ENCODE measurements at places on chromosomes 12 and 14. TPM values are rescaled to one million over a fixed set of nuclear protein-coding genes. Genes with fewer than 3 reads are reported as not detected.

DNA sequence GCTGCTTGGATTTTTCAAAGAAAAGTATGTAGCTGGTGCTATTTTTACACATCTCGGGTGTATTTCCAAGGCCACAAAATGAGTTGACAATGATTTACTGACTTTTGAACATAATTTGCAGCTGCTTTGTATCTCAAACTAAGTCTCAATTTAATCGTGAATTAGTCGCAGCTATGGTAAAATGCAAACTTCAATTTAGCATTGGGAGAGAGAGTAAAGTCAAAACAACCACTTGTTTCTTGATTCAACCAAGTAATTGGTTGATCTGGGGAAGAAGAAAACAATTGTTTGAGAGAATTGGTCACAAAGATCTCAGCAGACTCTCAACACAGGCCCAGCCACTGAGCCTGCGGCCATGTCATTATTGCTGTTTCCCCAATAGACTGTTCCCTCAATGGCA is 75.0 kb upstream of the DYRK2 start:
- DNase-seq = no peak
- no peak overlapping the region for H3K4me3 ChIP-seq
- H3K4me1 ChIP-seq = no peaks in the 10 kb centered on the region
- H3K27ac ChIP-seq = no peak overlapping the region

DNA sequence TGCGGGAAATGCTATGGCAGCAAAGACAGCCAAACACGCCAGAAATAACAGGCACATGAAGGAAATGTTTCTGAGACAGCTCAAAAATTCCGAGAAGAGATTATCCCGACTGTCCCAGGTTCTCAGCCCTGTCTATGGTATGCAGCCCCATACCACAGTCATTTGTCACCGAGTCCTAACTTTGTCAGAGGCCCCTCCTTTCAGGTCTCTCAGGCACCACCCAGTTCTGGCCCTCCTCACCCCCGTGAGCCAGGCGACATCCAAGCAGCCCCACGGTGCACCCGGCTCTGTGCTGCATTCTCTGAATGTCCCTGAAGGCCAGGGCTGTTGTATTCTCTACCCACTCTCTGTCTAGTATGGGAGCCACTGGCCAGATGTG is 24.0 kb downstream of the SSH1 start:
- H3K36me3 ChIP-seq = peaks cover 64% of the 10 kb centered on the region
- DNase-seq = no peak
- no peak overlapping the region for H3K4me3 ChIP-seq
- H3K27ac ChIP-seq = peak overlapping the region; percentile 77
- H3K4me1 ChIP-seq = peaks cover 8% of the 10 kb centered on the region

DNA sequence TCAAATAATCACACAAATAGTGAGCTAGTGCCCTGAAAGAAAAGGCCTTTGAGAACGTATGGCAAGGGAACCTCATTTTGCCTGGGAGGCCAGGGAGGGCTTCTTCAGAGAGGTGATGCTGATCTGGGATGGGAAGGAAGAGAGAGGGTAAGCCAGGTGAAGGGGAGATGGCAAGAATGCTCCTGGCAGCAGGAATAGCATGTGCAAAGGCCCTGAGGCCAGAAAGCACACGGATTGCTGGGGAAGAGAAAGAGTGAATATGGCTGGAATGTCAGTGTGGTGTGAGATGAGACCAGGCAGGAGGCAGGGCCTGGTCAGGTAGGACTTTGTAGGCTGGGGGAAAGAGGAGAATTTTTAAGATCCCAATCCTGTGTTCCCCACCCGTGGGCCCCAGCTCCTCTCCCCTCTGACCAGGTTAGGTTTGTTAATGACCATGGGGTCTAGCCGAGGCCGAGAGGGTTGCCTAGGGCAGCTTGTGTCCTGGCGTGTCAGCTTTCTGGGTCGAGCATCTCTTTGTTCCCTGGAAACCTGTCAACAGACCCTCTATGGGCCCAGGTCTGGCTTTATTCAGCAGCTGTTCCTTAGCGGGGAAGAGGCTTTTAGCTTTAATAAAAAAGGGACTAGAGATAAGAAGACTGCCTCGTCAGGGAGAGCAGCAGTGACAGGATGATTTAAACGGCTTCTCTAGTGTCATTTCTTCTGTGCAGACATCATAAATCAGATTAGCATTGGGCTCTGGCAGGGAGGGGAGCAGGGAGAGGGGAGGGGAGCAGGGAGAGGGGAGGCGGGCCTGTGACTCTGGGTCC is 123.4 kb downstream of the ADCK1 start:
- no peaks in the 10 kb centered on the region for H3K27me3 ChIP-seq
- H3K4me3 ChIP-seq = no peak overlapping the region
- no peak for DNase-seq

GRCh38 chr14:65949711-65950516 is 536.3 kb upstream of the CCDC196 start:
- peak; percentile 17 for DNase-seq
- H3K4me1 ChIP-seq = no peaks in the 10 kb centered on the region
- H3K27ac ChIP-seq = no peak overlapping the region
- no peak overlapping the region for H3K4me3 ChIP-seq

- H3K27me3 ChIP-seq = no peaks in the 10 kb centered on the region
- H3K4me1 ChIP-seq = no peaks in the 10 kb centered on the region
- DNase-seq = no peak
- H3K36me3 ChIP-seq = no peaks in the 10 kb centered on the region
Observed at GRCh38 chr12:18683327-18684013, 54.3 kb downstream of the PLCZ1 start.

- H3K36me3 ChIP-seq = no peaks in the 10 kb centered on the region
- no peak overlapping the region for H3K27ac ChIP-seq
- no peak for DNase-seq
- no peak overlapping the region for H3K4me3 ChIP-seq
- no peaks in the 10 kb centered on the region for H3K27me3 ChIP-seq
Observed at GRCh38 chr12:57386187-57386720, 44.6 kb downstream of the R3HDM2 start.

DNA sequence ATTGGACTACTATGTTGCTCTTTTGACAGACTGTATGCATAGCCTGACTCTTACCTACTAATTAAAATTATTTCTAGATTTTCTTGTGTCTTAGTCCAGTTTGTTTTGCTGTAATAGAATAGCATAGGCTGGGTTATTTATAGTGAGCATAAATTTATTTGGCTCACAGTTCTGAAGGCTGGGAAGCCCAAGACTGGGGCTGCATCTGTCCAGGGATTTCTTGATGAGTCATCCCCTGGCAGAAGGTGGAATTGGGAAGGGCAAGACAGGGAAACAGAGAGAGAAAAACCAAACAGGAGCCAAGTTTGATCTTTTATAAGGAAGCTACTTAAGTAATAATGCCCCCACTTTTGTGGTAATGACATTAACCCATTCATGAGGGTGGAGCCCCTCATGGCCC is 759.2 kb upstream of the LRFN5 start:
- H3K27me3 ChIP-seq = no peaks in the 10 kb centered on the region
- no peak overlapping the region for H3K4me3 ChIP-seq
- no peaks in the 10 kb centered on the region for H3K36me3 ChIP-seq
- DNase-seq = no peak

- H3K36me3 ChIP-seq = no peaks in the 10 kb centered on the region
- H3K4me1 ChIP-seq = no peaks in the 10 kb centered on the region
- H3K27me3 ChIP-seq = no peaks in the 10 kb centered on the region
- H3K27ac ChIP-seq = no peak overlapping the region
- no peak for DNase-seq
Observed at GRCh38 chr12:87870493-87871460, 158.4 kb downstream of the C12orf50 start.

DNA sequence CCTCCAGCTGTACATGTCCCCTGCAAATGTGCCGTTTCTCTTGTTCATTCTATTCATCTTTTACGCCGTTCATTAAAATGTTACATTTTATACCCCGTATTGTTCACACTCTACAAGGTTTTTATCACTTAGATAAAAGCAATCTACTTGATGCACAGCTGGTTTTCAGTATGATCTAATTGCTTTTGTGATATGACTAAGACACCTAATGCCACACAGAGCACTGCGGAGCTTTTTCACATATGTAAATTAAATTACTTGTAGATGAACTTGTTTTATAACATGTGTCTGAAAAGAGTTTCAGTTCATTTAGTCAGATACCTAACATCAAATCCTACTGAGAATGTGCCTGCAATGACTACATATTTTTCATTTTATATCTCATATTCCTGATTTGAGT is 40.9 kb upstream of the RERGL start:
- H3K36me3 ChIP-seq = no peaks in the 10 kb centered on the region
- H3K27me3 ChIP-seq = no peaks in the 10 kb centered on the region
- no peak for DNase-seq
- no peaks in the 10 kb centered on the region for H3K4me1 ChIP-seq
- no peak overlapping the region for H3K27ac ChIP-seq
- no peak overlapping the region for H3K4me3 ChIP-seq

GRCh38 chr12:114975640-114976310 is 291.8 kb upstream of the TBX3 start:
- no peaks in the 10 kb centered on the region for H3K36me3 ChIP-seq
- no peak overlapping the region for H3K27ac ChIP-seq
- DNase-seq = no peak
- H3K4me3 ChIP-seq = no peak overlapping the region
- H3K4me1 ChIP-seq = no peaks in the 10 kb centered on the region

DNA sequence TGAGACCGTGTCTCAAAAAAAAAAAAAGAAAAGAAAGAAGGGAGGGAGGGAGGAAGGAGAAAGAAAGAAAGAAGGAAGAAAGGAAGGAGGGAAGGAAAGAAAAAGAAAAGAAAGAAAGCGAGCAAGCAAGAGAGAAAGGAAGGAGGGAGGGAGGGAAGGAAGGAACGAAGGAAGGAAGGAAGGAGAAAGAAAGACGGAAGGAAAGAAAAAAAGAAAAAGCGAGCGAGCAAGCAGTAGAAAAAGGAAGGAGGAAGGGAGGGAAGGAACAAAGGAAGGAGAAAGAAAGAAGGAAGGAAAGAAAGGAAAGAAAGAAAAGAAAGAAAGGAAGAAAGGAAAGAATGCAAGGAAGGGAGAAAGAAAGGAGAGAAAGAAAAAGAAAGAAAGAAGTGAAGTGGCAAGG is 504.0 kb downstream of the GLT1D1 start:
- no peaks in the 10 kb centered on the region for H3K4me1 ChIP-seq
- H3K27me3 ChIP-seq = no peaks in the 10 kb centered on the region
- H3K36me3 ChIP-seq = no peaks in the 10 kb centered on the region
- H3K4me3 ChIP-seq = no peak overlapping the region
- no peak overlapping the region for H3K27ac ChIP-seq
- no peak for DNase-seq

DNA sequence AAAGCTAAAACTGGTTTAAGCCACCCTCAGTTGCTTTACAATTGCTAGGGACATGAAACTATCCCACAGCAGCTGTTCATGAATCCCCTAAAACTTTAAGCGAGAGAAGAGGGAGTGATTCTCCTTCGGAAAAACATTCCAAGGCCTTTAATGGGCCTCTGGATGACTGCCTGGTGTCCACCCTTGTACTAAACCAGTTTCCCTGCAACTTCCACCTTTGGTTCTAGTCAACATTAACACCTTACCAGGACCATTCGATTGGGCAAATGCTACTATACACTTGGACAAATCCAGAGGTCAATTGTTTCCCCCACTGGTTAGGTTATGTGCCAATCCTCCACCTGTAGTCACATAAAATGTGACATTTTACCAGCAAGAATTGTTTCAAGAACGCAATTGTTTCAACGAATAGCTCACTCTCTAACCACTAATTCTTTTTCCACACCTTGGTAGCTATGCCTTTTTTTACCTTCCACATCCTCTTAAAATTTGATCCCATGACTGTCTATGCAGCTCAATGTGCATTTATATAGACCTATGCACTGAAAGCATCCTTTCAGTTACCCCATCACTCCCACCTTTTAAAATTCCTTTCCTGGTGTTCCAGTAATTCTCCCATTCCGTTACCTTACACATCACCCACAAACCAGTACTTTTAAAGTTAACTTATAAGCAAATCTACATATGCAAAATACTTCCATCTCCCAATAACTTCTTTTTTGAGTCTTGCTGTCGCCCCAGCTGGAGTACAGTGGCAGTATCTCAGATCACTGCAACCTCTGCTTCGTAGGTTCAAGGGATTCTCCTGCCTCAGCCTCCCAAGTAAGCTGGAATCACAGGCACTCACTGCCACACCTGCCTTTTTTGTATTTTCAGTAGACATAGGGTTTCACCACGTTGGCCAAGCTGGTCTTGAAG is 3.6 kb downstream of the UBC start:
- H3K4me1 ChIP-seq = peaks cover 22% of the 10 kb centered on the region
- H3K27me3 ChIP-seq = no peaks in the 10 kb centered on the region
- peaks cover 27% of the 10 kb centered on the region for H3K36me3 ChIP-seq
- H3K27ac ChIP-seq = no peak overlapping the region
- no peak for DNase-seq

- no peaks in the 10 kb centered on the region for H3K27me3 ChIP-seq
- H3K27ac ChIP-seq = peak overlapping the region; percentile 59
- peaks cover 2% of the 10 kb centered on the region for H3K36me3 ChIP-seq
- peaks cover 52% of the 10 kb centered on the region for H3K4me1 ChIP-seq
- no peak overlapping the region for H3K4me3 ChIP-seq
Observed at GRCh38 chr12:47816403-47817271, 3.1 kb downstream of the HDAC7 start.

DNA sequence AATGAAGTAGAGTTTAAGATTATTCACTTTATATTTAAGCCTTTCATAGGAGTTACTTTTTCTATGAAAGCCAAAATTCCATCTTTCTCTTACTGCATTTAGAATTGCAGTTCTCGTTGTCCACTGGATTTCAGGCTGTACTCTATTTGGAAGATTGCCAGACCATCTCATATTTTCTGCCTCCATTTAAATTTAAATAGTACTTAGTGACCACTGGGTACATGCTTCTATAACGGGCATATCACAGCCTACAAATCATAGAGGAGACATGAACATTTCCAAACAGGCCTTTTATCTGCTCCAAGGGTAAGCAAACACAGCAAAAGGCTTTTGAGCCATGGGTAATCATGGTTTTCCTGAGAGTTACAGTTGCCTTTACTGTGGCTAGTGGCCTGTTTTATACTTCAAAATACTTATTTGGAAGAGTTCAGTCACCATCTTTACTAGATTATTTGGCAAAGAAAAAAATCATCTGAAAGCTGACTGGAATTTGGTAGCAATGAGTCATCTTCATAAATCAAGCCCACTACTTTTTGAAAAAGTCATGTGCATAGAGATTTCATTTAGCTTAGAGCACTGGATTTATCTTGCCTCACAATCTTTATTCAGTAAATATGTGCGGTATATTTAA is 15.7 kb downstream of the ANO6 start:
- H3K4me3 ChIP-seq = no peak overlapping the region
- H3K36me3 ChIP-seq = peaks cover 8% of the 10 kb centered on the region
- no peak overlapping the region for H3K27ac ChIP-seq
- no peak for DNase-seq

GRCh38 chr14:42719391-42719790 is 1112.7 kb downstream of the LRFN5 start:
- no peaks in the 10 kb centered on the region for H3K27me3 ChIP-seq
- no peaks in the 10 kb centered on the region for H3K36me3 ChIP-seq
- H3K27ac ChIP-seq = no peak overlapping the region
- no peak for DNase-seq

Gene MANSC4
- polyA plus RNA-seq = 0.19 TPM

Gene DAO
- polyA plus RNA-seq = not detected

Gene ENDOU
- 1.8 TPM for polyA plus RNA-seq

Gene DPPA3
- not detected for polyA plus RNA-seq

Gene MIPOL1
- 10.0 TPM for polyA plus RNA-seq

Gene PLA2G1B
- 0.79 TPM for polyA plus RNA-seq

Measured in large intestine (tissue), 12 donors.